ENCODE measurements at places on chromosomes 11 and 22. TPM values are rescaled to one million over a fixed set of nuclear protein-coding genes. Genes with fewer than 3 reads are reported as not detected.

The GP1BB gene
- 6.5 TPM for polyA plus RNA-seq

DNA sequence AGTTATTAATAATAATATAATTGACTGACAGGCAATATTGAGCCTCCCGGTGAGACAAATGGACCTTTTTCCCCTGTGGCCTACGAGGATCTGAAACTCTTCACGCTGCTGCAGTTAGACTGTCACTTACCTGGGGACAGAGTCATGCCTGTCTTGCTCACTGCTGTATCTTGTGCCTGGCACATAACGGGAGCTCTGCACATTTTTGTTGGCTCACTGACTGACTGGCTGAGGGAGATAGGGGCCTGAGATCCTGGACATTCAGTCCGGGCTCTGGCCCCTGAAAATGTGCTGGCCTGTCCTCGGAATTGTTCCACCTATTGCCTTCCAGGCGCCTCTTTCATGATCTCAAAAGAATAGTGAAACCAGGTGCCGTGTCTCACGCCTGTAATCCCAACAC, 743 bp upstream of the CD3D start:
- DNase-seq, result no peak

The CCDC157 gene
- 9.2 TPM for polyA plus RNA-seq

GRCh38 chr11:122556605-122557004, 98.9 kb upstream of the UBASH3B start:
- DNase-seq, result no peak

GRCh38 chr11:67691149-67691548, 16.7 kb upstream of the ALDH3B2 start:
- DNase-seq, result no peak

GRCh38 chr11:12303421-12304149, 73.8 kb upstream of the PARVA start:
- no peak for DNase-seq

The MYRF gene
- 19.9 TPM for polyA plus RNA-seq

Data from left renal cortex interstitium (tissue), 4 donors.